ENCODE measurements at places on chromosomes 1 and 21. TPM values are rescaled to one million over a fixed set of nuclear protein-coding genes. Genes with fewer than 3 reads are reported as not detected.
A peak's percentile ranks its signal among the peaks of the same experiment; 100 is the strongest.

GRCh38 chr1:183165456-183165855, 20.6 kb upstream of the LAMC2 start:
- DNase-seq: no peak

DNA sequence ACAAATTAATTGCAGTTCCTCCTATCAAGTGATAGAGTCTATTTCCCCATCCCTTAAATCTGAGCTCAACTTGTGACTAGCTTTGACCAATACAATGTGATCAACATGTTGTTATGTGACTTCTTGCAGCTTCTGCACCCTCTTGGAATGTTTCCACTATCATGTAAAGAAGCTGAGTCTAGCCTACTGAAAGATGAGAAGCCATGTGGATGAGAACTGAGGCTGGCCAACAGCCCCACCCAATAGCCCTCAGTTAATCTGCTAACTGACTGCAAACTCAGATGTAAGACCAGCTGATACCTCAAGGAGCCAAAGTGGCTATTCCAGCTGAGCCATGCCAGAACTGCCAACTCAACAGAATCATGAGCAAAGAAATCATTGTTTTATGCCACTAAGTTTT, 44.0 kb downstream of the LYST start:
- DNase-seq: peak; percentile 27

DNA sequence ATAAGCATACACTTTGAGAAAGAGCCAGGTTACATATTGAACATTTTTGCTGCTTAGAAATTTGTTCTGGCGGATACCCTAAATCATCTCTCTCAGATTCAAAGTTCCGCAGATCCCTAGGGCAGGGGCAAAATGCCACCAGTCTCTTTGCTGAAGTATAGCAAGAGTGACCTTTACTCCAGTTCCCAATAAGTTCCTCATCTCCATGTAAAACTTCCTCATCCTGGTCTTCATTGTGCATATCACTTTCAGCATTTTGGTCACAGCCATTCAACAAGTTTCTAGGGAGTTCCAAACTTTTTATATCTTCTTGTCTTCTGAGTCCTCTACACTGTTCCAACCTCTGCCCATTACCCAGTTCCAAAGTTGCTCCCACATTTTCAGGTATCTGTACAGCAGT, 23.3 kb upstream of the LYPD8 start:
- DNase-seq: no peak

- peak; percentile 55 for DNase-seq
Measured at GRCh38 chr1:32496127-32496526, 31.3 kb downstream of the ZBTB8B start.

DNA sequence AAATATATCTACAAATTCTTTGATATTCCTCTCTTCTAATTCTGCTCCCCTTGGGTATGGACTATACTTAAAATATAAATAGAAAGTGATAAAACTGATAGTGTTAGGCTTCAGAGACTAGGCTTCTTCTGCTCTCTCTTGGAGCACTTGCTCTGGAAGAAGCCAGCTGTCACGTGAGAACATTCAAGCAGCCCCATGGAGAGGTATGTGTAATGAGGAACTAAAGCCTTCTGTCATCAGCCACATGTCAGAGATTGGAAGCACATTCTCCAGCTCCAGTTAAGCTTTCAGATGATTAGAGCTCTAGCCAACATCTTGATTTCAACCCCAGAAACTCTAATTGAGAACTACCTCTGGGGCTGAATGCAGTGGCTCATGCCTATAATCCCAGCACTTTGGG, 34.3 kb downstream of the XKR8 start:
- no peak for DNase-seq

GRCh38 chr1:67749844-67750690, 65.1 kb downstream of the GADD45A start:
- peak; percentile 83 for DNase-seq

- no peak for DNase-seq
Measured at GRCh38 chr1:151809290-151809984, 4.2 kb upstream of the LINGO4 start.

- no peak for DNase-seq
Measured at GRCh38 chr1:244102468-244102867, 51.4 kb downstream of the ZBTB18 start.

GRCh38 chr1:178388418-178389145, 108.2 kb downstream of the CLEC20A start:
- DNase-seq: peak; percentile 70

DNA sequence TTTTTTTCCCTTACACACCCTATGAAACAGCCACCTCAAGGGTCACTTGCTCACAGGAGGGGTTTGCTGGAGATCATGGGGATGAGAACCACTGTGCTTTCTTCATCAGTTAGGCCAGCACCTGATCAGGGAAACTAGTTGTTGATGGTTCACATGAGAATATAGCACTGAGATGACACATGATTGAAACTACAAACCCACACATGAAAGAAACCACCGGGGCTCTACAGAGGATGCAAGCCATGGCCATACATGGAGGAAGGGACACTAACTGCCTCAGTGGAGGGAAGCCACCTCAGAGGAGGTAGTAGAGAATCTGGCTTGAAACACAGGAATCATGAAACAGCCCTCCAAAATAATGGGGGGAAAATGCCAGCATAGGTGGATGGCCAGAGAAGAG, 63.2 kb downstream of the PRKAB2 start:
- DNase-seq: no peak

- peak; percentile 38 for DNase-seq
Measured at GRCh38 chr1:152461544-152461943, 47.5 kb upstream of the CRNN start.

DNA sequence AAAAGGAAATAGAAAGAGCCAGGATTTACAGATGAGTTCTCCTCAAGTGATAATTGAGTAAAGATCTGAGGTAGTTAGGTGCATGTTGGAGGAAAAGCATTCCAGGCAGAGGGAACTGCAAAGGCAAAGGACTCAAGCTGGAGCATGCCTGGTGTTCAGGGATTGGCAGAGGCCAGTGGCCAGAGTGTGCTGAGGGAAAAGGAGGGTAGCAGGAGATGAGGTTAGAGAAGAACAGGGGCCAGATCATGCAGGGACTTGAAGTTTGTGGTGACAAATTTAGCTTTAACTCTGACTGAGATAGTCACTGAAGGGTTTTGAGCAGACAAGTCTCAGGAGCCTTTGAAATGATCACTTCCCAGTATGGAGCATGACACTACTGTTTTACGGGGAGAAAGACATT, 19.0 kb upstream of the GTF2B start:
- no peak for DNase-seq

DNA sequence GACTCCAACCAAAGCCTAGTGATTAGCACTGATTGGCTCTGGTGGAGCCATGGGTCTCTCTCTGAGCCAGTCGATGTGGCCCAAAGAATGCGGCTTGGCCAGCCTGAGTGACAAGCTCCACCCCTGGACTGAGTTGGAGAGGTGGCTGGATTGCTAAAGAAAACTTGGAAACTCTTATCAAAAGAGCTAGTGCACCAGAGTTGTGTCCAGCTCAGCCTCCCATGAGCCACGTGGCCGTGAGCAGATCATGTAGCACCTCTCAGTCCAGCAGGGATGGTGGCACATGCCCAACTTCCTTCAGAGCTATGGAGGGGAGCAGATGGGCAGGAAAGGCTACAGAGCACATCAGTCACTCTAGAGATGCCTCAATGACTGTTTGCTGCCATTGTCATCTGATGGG, 142.8 kb upstream of the VAMP3 start:
- no peak for DNase-seq

DNA sequence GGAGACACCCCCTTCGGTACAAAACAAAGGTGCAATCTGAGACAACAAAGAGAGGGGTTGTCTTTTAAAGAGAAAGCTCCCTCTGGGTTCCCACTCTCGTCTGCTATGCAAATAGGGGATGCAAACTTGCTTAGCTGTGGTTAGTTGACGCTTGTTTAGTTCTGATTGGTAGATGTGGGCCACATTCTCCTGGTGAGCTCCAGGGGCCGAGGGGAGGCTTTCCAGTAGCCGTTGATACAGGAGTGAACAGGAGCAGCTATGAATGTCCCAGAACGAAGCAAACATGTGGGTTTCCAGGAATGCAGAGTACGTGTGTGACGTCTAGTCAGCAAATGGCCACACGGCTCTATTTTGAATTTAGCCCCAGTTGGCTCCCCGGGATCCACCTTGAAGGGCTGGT, 14.7 kb downstream of the TFF2 start:
- peak; percentile 19 for DNase-seq

- DNase-seq: no peak
Measured at GRCh38 chr1:203252678-203253077, 23.2 kb upstream of the CHIT1 start.

- no peak for DNase-seq
Measured at GRCh38 chr1:210677533-210677932, 348.8 kb downstream of the HHAT start.

DNA sequence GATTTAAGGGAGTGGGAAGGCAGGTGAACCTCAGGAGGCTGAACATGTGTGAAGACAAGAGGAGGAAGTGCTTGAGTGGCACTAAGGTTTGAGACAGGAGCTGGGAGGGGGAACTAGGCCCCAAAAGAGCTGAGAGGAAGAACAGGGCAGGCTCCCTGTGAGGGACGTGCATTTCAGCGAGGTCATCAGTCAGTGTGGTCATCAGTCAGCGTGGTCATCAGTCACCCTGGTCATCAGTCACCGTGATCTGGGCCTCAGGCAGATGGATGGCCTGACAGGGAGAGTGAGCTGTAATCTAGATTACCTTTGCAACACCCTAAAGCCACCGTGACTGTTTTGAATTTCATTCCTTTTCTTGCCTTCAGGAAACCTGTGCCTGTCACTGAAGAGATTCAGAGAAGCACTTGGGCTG, 29.1 kb downstream of the VTCN1 start:
- DNase-seq: no peak

DNA sequence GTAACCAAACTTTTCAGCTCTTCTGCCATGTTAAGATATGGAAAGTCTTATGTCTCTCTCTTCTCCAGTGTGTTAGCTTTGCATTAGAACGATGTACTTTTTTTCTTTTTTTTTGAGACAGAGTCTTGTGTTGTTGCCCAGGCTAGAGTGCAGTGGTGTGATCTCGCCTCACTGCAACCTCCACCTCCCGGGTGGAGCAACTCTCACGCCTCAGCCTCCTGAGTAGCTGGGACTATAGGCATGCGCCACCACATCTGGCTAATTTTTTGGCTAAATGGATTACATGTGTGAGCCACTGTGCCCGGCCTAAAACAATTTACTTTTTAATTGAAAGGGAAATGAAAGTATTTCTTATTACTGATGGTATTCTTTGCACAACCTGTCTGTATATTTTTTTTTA, 35.8 kb downstream of the SPEN start:
- DNase-seq: no peak

DNA sequence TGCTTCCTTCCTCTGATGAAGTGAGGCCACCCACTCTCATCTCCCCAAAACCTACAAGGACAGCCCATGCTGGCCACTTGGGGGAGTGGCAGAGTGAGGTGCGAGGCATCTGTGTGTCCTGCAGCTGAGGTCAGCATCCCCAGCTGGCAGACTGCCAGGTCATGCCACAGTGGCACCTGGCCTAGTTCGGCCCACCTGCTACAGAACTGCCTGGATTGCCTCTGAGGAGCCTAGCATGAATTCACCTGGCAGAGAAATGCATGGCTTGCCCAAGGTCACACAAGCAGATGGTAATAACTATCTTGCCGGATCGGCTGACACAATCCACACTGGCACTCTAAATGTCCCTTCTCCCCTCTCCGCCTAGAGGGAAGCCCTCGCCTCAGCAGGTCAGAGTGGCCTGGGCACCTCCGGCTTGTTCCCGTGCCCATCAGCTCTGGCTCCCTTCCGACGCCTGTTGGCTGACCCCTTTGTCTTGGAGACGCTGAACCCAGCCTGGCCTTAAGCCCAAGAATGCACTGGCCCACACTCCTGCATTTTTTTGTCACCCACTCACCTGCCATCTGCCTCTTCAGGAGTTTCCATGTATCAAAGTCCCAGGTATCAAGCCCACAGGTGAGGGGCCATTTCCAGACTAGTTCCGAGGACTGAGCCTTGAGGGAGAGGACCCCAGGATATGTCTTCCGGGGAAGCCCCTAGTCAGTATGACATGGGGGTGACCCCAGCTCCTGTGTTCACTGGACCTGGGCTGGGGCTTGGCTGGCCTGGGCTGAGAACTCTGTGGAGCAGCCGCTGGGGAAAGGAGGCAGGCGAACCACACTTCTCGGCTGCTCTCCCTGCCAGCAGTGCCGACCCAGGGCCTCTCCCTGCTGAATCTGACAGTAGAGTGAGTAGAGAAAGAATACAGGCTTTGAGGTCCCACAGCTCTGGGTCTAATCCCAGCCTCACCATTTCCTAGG, 21.7 kb downstream of the ECE1 start:
- DNase-seq: no peak

GRCh38 chr1:239947801-239948200, 143.9 kb upstream of the FMN2 start:
- DNase-seq: peak; percentile 16

GRCh38 chr1:172184506-172185191, 235.8 kb upstream of the C1orf105 start:
- peak; percentile 40 for DNase-seq

GRCh38 chr1:970973-971730, 4.9 kb downstream of the PLEKHN1 start:
- no peak for DNase-seq

- no peak for DNase-seq
Measured at GRCh38 chr21:42809171-42809570, 70.2 kb downstream of the WDR4 start.

- DNase-seq: peak; percentile 17
Measured at GRCh38 chr1:202351725-202352124, 3.2 kb downstream of the PPP1R12B start.

- no peak for DNase-seq
Measured at GRCh38 chr1:228417483-228418203, 982 bp upstream of the TRIM17 start.

DNA sequence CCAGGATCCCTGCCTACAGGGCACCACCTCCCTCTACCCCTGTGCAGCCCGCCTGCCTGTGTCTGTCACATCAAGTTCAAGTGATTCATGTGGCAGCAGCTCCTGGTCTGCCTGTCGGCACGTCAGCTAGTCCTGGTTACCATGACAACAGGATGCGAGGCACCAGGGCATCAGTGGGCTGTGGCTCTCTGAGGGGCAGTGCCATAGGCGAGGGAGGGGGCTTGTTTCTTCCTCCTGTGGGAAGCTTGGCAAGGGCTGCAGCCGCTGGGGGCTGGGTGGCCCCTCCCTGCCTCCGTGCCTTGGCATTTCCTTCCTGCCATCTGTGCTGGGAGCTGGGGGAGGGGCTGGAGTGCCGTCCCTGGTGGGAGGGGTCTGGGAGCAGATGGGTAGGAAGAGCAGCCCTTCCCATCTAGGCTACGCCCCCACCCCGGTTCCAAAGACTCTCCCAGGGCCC, 43.1 kb downstream of the FOXO6 start:
- DNase-seq: no peak

Gene PODN
- 0.56 TPM for total RNA-seq

Gene F5
- total RNA-seq: not detected

Gene PEX14
- 8.9 TPM for total RNA-seq

Gene REN
- 0.54 TPM for total RNA-seq

Gene DEPDC1
- 14.7 TPM for total RNA-seq

Gene GPN2
- 10.6 TPM for total RNA-seq

Gene GBP7
- total RNA-seq: not detected
